Esophagus squamous epithelium (tissue), 5 donors: ENCODE measurements at places on chromosomes 13 and 19.

- no peak for DNase-seq
Measured at GRCh38 chr13:61084988-61085387, 330.7 kb downstream of the PCDH20 start.

GRCh38 chr13:27834095-27834494 lies 41.8 kb downstream of the GSX1 start:
- DNase-seq: no peak

DNA sequence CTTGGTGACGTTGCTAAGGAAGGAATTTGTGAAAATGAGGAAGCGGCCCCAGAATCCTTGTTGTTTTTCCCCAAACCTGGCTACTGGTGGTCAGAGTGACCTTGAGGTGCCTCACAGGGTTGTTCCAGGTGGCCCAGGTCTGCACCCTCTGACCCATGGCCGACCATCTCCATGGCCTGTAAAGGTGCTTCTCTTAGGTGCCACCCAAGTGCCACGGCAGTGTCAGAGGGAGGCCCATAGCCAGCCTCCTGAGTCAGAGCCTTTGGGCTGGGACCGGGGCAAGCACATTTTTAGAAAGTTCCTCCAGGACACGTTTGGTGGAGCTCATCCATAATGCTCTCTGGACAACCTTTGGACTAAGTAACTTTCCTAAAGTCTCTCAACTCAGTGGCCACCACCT lies 83.9 kb upstream of the IRS2 start:
- DNase-seq: no peak

DNA sequence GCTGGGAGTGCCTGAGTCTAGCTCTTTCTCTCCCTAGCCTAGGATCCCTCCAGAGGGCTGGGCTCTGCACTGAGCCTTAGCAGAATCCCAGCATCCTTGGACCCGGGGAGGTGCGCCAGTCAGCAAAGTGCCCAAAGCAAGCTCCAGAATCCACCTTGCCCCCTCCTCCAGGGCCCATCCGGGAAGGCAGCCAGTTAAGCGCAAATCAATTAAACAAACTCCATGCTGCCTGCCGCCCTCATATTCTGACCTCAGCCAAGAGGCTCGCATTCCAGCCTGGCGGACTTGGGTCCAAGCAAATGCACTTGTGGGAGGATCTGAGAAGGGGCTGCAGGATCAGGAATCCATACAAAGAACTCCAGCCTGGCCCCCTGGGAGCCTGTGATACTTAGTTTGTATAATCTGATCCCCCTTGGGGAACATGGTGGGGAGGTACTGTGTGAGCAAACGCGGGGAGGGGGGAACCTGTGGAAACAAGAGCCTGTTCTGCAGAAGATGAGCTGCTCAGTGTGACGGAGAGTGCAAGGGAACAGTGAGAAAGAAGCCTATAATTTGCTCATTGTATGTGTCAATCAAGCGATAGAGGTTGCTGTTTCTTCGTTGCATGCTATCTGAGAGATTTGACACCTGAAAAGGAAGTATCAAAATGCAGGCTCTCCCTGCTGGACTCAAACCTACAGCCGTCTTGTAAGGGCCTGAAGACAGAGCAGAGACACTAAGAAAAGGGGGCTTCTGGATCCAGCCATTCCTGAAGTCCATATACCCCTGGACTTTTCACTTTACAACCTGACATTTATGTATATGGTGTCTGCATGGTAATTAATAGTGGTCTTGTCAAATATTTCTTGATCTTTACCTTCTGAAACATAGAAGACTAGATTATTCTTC lies 29.4 kb downstream of the ZNRF4 start:
- no peak for DNase-seq

- no peak for DNase-seq
Measured at GRCh38 chr13:49693877-49694276, 2.6 kb upstream of the EBPL start.
